ENCODE measurements at places on chromosomes 2 and 18.

GRCh38 chr2:30871440-30871839 is 64.2 kb upstream of the CAPN13 start:
- no peak for DNase-seq

DNA sequence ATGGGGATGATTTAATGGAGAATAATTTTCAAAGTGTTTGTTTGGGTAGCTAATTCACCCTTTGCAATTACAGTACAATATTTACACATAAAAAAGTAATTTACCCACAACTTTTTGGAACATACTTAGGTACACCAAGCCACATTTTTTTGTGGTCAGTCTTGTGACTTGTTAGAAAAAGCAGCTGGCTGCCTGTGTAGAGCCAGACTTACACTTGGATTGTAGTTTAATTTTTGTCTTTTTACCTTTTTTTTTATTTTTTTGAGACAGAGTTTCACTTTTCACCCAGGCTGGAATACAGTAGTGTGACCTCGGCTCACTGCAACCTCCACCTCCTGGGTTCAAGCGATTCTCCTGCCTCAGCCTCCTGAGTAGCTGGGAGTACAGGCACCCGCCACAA is 45.4 kb downstream of the RALBP1 start:
- no peak for DNase-seq

DNA sequence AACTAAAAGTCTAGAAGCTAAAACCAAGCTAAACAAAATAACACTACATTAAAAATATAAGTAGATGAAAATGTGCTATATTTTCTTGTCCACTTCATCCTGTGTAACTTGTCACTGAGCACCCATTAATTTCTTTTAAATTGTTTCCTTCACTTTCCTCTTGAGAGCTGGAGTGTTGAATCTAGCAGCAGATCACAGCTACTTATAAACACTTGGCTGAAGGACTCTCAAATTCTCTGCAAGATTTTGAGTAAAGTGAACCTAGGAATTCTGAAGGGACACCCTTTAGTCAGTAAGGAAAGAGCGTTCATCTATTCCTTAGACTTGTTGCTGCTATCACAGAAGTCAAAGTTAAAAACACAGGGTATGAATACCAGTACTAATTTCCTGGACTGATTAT is 1163.9 kb downstream of the DPP10 start:
- no peak for DNase-seq

DNA sequence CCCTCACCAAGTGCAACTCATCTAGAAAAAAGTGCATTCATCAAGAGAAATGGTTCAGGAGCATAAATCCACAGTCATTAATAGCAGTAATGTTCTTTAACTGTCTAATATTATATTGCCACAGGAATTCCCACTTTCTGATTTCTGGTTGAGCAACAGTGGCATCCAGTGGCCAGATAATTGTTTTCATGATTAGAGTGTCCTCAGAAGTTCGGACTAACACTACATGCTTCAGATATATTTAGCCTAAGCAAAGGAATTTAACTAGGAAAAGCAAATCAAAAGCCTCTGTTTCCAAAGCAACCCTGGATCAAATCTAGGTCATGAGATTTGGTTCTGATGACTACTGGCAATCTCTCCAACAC is 9.8 kb upstream of the ERBB4 start:
- DNase-seq = no peak

GRCh38 chr18:45386041-45386655 is 229.1 kb upstream of the SLC14A2 start:
- DNase-seq = no peak

DNA sequence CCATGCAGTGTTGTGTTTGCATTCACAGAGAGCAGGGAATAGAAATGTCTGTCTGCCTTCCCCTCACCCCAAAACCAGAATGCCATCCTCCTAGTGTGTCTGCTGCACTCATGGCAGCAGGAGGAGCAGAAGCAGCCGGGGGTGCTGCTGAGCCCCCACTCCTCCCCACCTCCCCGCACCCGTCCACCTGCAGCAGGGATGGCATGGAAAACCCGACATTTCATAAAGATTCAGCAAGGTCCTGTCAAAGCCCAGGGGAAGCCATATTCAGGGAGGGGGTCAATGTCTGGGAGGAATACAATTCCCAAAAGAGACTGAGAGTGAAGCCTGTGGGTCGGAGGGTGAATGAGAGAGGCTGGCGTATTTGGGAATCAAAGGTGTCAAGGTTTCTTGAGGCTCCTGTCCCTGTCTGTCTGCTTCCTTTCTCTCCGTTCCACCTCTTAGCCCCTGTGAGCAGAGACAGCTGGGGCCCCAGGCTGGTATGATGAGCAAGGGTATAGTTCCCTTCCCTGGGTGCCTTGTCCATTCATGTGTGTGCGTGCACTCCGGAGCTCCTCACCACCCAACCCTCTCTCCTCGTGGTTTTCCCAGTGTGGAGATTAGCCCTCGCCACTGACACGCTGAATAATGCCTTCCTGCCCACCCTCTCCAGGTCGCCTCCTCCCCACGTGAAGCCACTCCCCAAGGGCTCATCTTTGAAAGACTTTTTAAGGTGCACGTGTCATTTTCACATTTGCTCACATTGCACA is 133.5 kb upstream of the ZNF236 start:
- no peak for DNase-seq

DNA sequence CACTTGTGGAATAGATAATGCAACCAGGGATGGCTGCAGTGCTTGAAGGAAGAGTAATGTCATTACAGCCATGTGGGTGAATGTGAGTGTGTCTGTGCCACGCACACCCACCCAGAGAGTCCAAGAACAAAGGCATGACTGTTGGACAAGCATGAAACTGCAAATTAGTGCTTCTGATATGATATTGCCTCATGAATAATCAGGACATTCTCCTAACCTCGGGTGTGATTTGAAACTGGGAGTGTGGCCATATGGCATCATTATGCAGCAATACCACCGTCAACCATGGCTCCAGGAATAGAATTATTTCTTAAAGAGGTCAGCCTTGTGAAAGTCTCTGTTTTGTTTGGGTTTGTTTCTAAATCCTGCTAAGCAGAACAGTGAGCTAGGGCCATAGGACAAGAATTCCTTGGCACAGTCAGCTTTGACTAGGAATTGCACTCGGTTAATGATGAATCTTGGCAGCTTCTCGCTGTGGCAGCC is 678.0 kb upstream of the RAB6C start:
- no peak for DNase-seq

DNA sequence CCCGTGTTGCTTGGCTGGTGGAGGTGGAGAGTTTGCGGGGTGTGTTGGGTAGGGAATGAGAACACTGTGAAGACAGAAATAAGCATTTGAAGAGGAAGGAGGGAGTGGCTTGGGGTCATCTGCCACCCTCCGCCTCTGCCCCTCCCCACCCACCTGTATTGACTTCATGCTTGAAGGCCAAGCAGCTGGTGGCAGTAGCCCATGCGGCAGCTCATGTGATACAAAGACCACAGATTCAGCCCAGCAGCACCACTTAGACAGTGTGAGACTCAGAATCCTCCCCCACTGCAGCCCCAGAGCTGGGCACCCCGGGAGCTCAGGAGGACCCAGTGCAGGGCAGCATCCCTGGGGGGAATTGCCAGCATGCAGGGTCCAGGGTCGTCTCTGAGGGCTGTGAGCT is 15.4 kb downstream of the NPPC start:
- no peak for DNase-seq

DNA sequence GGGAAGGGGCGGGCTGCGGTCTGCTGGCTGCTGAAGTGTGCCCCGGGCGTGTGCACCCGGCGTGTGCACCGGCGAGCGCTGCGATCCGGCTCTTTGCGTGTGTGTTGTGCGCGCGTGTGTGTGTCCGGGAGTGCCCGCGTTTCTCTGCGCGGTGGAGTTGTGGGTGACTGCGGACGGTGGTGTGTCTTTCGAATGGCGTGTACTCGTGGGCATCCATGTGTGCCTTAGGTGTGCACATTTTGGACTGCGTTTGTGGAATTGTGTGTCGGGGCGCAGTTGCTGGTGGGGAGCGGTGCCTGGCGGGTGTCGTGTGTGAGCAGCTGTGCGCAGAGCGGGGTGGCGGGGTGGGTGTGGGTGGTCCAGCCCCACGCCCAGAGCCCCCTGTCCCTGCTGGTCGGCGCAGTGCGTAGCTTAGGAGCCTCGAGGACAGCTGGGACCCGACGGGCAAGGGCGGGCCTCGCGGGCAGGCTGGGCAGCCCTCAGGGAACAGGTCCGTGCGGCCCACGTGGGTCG is 533 bp downstream of the HPCAL1 start:
- no peak for DNase-seq

DNA sequence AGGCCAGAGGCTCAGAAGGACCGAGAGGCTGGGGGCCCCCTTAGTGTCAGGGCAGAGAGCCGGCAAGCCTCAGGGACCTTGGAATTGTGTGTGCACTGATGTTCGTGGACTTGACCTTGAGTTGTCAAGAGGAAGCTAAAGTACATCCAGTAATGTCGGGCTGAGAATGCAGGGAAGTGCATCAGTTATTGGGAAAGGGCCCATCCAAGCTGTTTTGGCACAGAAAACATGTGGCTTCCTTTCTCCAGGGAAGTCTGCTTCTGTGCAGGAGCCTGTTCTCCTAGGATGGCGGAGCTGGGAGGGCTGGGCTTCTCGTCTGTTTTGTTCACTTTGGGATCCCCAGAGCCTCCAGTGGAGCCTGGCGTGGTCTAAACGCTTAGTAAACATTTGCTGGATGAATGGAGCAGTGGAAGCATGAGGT is 23.7 kb downstream of the ATOH8 start:
- DNase-seq = no peak

GRCh38 chr2:9152975-9153642 is 53.5 kb upstream of the ASAP2 start:
- DNase-seq = no peak

GRCh38 chr2:65436824-65437221 is 4.4 kb upstream of the SPRED2 start:
- DNase-seq = no peak

- peak; percentile 16 for DNase-seq
These were observed 3.3 kb downstream of the MYCN start for GRCh38 chr2:15943378-15944280.

- DNase-seq = peak; percentile 5
These were observed 311.8 kb downstream of the LNPK start for GRCh38 chr2:175690113-175690837.

- DNase-seq = no peak
These were observed 662.4 kb downstream of the GALR1 start for GRCh38 chr18:77911971-77912605.

DNA sequence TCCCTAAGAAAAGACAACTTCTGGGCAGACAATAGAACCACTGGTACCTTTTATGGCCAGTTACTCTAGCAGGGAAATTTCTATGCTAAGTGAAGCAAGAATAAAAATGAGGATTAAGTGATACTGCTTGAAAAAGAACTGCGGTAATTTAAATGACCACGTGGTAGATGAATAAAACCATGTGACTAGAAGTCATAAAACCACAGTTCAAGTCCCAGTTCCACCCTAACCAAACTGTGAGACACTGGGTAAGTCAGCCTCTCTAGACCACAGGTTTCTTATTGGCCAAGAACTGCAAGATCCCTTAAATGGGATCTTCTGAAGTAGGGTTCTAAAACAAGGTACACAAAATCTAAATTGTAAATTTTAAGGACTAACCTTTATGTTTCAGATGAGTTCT is 12.7 kb downstream of the TMEM237 start:
- DNase-seq = no peak

GRCh38 chr2:134792186-134792585 is 46.2 kb upstream of the ACMSD start:
- DNase-seq = no peak

DNA sequence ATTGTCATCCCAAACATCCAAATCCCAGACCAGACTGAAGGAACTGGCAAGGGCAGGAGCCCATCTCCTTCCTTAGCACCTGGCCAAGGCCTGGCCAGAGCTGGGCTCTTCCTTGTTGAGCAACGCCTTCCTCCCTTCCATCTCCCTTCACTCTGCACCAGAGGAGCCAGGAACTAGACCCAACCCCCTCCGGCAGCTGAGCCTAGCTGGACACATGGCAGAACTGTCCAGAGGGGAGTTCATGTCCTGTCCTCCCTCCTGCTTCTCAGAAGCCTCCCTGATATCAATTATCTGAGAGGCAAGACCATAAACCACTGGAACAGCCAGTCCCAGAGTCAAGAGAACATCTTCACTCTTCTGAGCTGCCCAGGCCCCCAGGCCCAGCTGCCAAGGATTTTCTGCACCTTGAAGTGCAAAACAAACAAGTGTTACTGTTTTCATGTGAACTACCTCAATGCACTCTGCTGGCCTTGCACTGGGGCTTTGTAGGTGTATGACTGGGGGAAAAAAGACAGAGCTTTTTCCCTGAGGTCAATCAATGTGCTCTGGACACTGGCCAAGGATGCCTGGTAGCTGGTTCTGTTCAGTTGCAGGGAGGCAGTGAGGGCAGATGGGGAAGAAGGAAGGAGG is 107.6 kb upstream of the MSH6 start:
- DNase-seq = no peak

- no peak for DNase-seq
These were observed 67.5 kb downstream of the EMILIN2 start for GRCh38 chr18:2914185-2914880.

GRCh38 chr2:26298638-26299393 is 47.1 kb upstream of the SELENOI start:
- no peak for DNase-seq

DNA sequence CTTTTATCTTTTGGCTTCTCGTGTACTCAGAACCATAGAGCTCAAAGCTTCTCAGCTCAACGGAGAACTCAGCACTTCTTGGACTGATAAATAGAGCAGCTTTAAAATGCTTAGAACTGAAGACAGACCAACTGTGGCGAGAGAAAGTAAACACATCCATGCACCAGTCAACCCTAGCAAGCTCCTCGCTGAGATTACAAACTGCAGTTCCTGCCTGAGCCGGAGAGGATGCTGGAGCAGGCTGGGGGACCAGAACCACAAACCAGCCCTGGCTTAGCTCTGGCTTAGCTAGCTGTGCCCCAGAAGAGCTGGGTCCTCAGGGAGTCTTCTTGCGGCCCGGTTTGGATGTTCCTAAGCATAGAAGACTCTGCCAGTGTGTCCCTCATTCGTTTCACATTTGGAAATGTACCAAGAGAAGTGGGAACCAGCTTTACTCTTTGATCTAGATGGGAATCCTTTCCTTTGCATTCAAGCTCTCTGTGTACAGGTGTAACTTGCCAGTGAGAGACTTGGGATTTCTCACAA is 5.6 kb downstream of the PAX8 start:
- no peak for DNase-seq

DNA sequence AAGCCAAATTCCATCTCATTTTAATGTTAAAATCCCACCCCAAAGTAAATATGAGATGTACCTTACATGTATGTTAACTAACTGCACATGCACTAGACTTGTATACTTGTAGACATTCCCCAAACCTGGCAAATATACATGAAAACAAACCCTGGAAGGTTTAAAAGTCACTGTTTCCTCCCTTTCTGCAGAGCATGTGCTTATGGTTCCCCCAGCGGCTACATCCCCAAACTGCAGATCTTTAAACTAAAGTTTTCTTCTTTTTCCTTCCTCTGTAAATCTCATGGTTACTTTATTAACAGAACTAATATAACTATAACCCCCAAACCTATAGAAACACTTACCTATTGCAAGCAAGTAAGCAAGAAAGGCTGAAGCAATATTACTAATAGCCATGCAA is 731.5 kb downstream of the LRP1B start:
- no peak for DNase-seq

- no peak for DNase-seq
These were observed 299.1 kb downstream of the NRXN1 start for GRCh38 chr2:50732796-50733195.

- no peak for DNase-seq
These were observed 14.0 kb downstream of the ITGA4 start for GRCh38 chr2:181471226-181471625.
